ENCODE measurements at places on chromosomes 7 and 10.

DNA sequence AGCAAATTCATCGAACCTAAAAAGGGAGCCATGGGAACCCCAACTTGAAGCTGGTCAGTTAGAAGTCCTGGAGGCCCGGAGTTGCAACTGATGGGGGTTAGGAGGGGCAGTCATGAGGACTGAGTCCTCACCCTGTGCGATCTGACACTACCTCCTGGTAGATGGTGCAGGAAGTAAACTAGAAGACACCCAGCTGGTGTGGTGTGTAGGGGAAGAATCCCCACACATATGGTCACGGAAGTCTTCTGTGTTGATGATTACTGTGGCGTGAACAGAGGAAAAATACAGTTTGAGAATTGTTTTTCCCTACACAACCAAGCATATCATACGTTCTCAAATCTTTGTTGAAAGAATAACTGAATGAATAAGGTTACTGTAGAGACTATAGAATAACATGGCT, 164.6 kb upstream of the KCTD7 start:
- no peak for DNase-seq

DNA sequence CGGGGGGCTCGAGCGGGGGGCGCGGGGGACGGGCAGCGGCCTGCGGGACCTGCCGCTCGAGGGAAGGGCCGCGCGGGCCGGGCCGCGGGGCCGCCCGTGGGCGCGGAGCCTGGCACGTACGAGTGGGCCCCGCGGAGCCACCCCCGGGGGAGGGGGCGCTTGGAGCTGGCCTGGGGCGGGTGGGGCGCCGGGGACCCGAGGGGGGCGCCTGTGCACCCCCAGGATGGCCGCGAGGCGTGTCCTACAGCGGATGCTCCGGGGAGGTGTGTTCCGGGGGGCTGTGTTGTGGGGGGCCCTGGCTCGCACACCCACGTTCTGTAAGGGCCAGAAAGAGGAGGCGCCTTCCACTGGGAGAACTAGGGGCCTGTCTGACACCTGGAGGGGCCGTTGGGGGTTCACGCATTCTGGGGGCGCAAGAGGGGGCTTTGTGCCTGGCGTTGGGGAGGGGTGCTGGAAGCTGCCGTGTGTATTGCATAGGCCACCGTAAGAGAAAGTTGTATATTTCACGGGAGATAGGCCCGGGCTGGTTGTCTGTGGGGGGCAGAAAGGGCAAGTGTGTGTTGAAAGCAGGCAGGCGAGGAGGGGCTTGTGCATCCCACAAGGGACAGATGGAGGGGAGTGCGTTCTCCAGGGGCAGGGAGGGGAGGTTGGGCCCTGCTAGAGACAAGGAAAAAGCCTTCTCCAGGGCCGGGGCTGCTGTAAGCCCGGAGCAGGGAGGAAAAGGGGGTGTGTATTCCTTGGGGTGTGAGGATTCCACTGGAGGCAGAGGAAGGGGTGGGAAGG, 663 bp downstream of the VPS37D start:
- DNase-seq: peak; percentile 83

- DNase-seq: no peak
Observed at GRCh38 chr7:4842319-4843064, 19.3 kb downstream of the PAPOLB start.

GRCh38 chr10:127243490-127244272, 47.3 kb upstream of the INSYN2A start:
- peak; percentile 49 for DNase-seq

GRCh38 chr7:116772926-116773749, 89.2 kb upstream of the CAPZA2 start:
- no peak for DNase-seq

DNA sequence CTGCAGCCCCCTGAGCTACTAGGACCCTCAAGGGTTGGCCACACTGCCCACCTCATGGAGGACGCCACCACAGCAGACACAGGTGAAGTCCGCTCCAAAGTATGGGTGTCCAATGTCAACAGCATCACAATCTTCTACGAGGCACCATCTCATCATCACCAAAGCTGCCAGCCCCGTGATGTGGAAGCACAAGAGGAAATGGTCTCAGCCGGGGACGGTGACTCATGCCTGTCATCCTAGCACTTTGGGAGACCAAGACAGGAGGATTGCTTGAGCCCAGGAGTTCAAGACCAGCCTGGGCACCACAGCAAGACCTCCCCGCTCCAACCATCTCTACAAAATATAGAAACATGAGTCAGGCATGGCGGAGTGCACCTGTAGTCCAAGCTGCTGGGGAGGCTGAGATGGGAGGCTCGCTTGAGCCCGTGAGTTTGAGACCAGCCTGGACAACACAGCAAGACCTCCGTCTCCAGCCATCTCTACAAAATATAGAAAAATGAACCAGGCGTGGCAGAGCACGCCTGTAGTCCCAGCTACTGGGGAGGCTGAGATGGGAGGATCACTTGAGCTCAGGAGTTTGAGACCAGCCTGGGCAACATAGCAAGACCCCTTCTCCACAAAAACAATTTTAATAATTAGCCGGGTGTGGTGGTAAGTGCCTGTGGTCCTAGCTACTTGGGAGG, 48.8 kb upstream of the MYL10 start:
- DNase-seq: no peak

DNA sequence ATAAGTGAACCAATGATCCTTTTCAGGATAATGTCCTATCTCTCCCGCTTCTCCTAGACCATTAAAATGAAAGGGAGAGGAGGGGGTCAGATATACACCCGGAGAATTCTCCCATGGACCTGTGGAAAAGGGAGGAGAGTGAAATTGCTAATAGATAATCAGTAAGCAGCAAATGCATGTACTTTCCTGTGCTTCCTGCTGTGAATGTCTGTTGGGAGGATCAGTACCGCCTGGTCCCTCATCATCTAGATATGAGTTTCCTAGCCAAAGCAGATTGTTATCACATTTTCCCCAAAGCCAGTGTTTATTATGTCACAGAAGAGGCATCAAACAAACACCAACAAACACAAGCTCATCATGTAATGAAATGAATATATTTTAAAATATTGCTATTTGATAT, 96.8 kb downstream of the GNAT3 start:
- no peak for DNase-seq

- no peak for DNase-seq
Observed at GRCh38 chr7:46100521-46100920, 179.4 kb upstream of the IGFBP3 start.

GRCh38 chr7:151896086-151896485, 19.2 kb upstream of the PRKAG2 start:
- DNase-seq: no peak

DNA sequence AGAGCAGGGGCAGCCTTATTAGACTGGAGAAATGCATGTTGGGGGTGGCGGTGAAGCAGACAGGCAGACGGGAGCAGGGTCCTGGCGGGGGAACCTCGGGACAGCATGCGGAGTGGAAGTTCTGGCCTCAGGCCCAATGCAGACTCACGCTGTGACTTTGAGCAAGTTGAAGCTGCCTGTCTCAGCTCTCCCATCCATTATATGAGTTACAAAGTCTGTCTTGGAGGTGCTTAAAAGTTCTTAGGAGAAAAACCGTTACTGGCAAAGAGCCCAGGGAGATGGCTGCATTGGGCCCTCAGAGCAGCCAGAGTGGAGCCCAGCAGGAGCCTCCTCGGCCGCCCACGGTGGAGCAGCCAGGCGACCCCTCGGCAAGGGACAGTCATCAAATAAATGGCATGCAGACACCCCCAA, 509.5 kb downstream of the PLXNA4 start:
- peak; percentile 46 for DNase-seq

DNA sequence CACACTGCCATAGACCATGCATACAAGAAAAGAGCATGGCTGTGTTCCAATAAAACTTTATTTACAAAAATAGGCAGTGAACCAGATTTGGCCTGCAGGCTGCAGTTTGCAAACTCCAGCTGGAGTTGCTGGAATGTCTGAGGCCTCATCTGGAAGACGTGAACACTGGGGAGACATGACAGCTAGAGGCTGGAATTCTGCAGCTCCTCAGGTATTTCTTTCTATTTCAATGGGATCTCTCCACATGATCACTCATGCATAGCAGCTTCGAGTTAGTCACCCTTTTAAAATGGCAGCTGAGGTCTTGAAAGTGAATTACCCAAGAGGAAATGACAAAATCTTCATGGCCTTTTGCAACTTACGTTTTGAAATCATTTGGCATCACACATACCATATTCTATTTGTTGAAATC, 52.6 kb upstream of the BET1 start:
- DNase-seq: no peak

GRCh38 chr7:41261080-41261479, 441.8 kb downstream of the INHBA start:
- no peak for DNase-seq

DNA sequence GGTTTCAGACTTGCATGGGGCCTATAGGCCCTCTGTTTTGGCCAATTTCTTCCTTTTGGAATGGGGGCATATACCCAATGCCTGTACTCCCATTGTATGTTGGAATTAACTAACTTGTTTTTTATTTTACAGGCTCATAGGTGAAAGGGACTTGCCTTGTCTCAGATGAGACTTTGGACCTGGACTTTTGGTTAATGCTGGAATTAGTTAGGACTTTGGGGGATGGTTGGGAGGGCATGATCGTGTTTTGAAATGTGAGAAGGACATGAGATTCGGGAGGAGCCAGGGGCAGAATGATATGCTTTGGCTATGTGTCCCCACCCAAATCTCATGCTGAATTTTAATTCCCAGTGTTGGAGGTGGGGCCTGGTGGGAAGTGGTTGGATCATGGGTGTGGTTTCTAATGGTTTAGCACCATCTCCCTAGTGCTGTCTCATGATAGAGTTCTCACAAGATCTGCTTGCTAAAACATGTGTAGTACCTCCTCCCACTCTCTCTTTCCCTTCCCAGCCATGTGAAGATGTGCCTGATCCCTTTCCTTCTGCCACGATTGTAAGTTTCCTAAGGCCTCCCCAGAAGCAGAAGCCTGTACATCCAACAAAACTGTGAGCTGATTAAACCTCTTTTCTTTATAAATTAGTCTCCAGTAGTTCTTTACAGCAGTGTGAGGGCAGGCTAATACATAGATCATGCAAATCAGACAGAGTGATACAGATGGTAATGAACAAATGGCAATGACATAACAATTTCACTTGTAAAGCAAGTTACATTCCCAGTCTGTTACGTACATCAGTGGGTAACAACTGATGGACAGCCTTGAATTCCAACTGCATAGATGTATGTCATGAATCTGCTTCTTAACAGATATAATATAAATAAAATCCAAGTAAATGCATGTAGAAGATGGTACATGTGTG, 146.2 kb downstream of the SGMS1 start:
- DNase-seq: no peak

DNA sequence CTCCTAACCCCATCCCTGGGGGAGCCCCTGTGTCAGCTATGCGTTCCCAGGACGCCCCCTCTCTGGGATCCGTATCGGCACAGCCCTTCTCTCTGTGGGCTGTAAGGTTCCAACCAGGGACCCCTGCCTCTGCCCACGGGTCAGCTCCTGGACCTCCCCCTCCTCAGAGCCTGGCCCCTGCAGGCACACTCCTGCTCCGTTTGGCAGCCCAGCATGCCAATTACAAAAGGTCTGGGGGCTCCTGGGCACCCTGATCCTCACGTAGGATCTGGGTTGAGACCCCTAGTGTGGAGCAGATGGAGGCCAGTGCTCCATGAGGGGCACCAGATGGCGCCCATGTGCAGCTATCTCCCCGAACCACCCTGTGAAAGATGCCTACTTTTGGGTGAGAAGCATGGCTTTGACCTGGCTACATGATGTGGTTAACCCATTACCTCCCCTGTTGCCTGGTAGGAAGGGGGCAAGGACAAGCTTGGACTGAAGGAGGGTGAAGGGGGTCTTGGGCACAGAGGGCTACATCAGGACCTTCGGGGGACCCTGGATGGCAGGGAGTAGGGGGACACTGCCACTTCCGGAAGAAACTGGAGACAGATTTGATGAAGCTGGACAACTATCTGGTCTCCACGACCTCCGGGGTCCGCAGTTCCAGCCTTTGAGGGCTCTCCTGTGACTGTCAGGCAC, 9.0 kb downstream of the TACR2 start:
- DNase-seq: peak; percentile 67

DNA sequence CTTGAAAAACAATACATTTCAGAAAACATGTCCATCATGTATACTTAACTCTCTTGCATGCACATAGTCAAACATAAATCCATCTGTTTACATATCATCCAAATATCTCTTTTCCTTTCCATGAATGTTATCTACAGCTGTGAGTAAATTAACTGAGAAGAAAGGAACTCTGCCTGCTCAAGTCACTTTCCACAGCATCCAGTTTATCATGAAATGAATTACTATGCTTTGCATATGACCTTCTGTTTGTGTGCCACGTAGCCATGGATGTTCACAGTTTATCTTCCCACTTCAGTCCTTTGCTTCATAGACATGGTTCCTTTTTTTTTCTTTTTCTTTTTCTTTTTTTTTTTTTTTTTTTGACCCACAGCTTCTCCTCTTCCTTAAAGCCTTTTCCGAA, 39.6 kb downstream of the BZW2 start:
- no peak for DNase-seq

DNA sequence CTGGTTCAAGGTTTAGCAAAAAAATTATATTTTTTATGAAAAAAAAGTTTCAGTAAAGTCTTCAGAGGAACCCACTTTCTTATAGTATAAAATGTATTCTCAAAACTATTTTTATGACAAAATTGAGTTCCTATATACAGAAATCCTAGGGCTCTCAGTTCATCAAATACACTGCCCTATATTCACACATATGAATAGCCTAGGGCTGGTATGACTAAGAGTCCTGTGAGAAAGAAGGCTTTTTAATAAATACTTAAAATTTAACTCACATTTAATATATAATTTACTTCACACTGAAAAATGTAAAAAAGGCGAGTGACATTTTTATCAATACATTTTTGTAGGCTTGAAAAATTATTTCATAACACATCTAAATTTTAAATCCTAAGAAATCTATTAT, 16.6 kb downstream of the CHCHD3 start:
- DNase-seq: no peak

DNA sequence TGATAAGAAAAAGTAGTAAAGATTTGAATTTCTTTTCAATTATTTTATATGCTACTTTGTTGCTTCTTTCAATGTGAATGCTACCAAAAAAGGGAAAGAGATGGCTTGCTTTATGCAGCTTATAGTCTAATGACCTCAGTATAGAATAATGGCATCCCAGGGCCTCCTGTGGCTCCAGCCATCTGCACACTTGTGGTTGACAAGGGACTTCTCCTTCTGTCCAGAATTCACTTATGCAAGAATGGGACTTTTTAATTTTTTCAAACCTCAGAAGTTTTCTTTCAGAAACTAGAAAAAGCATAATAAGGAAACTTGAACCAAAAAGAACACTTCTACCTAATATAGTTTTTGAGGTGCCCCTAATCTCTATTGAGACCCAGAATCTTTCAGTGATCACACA, 310.9 kb downstream of the CTNNA3 start:
- no peak for DNase-seq

DNA sequence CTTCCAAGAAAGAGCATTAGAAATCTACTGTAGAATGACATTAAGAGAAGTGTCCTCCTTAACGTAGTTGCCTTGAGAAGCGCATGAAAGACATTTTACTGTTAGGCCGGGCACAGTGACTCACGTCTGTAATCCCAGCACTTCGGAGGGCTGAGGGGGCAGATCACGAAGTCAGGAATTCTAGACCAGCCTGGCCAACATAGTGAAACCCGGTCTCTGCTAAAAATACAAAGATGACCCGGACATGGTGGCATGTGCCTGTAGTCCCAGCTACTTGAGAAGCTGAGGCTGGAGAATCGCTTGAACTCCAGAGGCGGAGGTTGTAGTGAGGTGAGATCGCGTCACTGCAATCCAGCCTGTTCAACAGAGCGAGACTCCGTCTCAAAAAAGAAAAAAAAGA, 28.9 kb downstream of the TARP start:
- DNase-seq: no peak

- peak; percentile 70 for DNase-seq
Observed at GRCh38 chr7:102097601-102098161, 189.0 kb upstream of the SH2B2 start.

GRCh38 chr10:58642916-58643428, 130.3 kb downstream of the BICC1 start:
- DNase-seq: no peak

GRCh38 chr10:91976317-91977051, 52.9 kb downstream of the BTAF1 start:
- DNase-seq: no peak
